Lung (tissue), 17 donors: ENCODE measurements at places on chromosomes 12 and 14. TPM values are rescaled to one million over a fixed set of nuclear protein-coding genes. Genes with fewer than 3 reads are reported as not detected.

Gene PLEKHD1
- 0.83 TPM for total RNA-seq

Gene PPFIA2
- total RNA-seq, result 2.3 TPM

Gene KLRK1
- total RNA-seq, result 1.6 TPM

Gene GALNT6
- 7.4 TPM for total RNA-seq

Gene DCN
- total RNA-seq, result 590 TPM

Gene HEATR5A
- total RNA-seq, result 37.6 TPM

Gene CHPT1
- 34.4 TPM for total RNA-seq

Gene ANAPC7
- 49.9 TPM for total RNA-seq

Gene SLCO1C1
- total RNA-seq, result 2.2 TPM

Gene SMCO2
- not detected for total RNA-seq

Gene CYP46A1
- 1.7 TPM for total RNA-seq

Gene SLCO1B1
- not detected for total RNA-seq

Gene KRT72
- total RNA-seq, result 0.17 TPM

Gene REP15
- total RNA-seq, result 0.63 TPM

Gene NYNRIN
- 49.8 TPM for total RNA-seq

GRCh38 chr14:34470319-34470718, 8.3 kb upstream of the SPTSSA start:
- H3K4me3 ChIP-seq, result no peak overlapping the region
- no peak for DNase-seq
- H3K4me1 ChIP-seq, result no peaks in the 10 kb centered on the region
- no peak overlapping the region for H3K27ac ChIP-seq
- no peaks in the 10 kb centered on the region for H3K36me3 ChIP-seq
- no peaks in the 10 kb centered on the region for H3K27me3 ChIP-seq

GRCh38 chr12:16335838-16336237, 11.6 kb upstream of the MGST1 start:
- no peaks in the 10 kb centered on the region for H3K27me3 ChIP-seq
- no peak for DNase-seq
- H3K4me3 ChIP-seq, result no peak overlapping the region
- H3K36me3 ChIP-seq, result no peaks in the 10 kb centered on the region

DNA sequence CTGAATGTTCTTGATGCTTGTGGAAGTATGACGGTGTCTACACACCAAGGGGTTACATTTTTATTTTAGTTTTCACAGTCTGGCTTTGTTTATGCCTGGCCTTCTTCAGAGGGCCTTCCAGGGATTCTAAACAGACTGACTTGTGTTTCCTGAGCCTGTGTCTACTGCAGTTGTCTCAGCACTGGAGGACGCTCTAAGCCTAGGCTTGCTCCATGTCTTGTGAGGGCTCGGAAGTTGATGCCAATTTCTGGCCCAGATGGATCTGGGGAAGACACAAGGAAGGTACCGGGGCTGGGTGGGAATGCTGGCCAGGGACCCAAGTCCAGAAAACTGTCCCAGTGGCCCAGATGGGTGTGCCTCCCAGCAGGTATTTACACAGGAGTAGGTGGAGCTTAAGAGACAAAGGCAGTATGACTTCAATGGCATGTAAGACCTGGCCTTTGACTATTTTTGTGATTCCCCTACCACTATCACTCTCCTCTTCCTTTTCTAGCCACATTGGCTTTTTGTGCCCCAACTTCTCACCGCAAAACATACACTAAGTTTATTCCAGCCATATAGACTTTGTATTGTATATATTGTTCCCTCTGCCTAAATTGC, 56.9 kb downstream of the GPR137C start:
- no peak overlapping the region for H3K27ac ChIP-seq
- H3K36me3 ChIP-seq, result no peaks in the 10 kb centered on the region
- no peak overlapping the region for H3K4me3 ChIP-seq
- no peak for DNase-seq

GRCh38 chr12:53005215-53005985, 856 bp upstream of the EIF4B start:
- H3K27me3 ChIP-seq, result no peaks in the 10 kb centered on the region
- H3K27ac ChIP-seq, result peak overlapping the region; percentile 65
- H3K4me1 ChIP-seq, result peaks cover 25% of the 10 kb centered on the region
- peak overlapping the region; percentile 66 for H3K4me3 ChIP-seq
- H3K36me3 ChIP-seq, result no peaks in the 10 kb centered on the region

DNA sequence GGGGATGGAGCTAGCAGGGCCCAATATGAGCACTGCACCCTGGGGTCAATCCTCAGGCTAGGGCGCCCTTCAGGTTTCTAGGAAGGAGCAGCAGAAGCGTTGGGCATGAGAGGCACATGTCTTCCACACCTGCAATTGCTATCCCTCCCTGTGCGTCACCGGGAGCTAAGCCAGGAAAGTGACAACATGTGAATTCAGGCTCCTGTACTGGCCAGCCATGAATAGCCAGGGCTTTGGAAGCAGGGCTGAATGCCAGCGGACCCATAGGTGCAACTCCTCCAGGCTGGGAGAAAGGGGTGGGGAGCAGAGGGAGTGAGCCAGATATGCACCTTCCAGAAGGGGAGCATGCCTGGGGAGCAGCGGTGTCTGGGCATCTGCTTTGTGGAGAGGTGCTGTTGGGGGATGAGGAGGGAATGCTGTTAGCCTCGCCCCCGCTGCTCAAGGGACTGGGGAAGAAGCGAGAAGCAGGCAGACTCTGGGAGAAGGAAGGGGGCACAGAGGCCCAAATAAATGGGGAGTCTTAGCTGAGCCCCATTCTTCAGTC, 6.1 kb downstream of the HOXC5 start:
- H3K27me3 ChIP-seq, result peaks cover 62% of the 10 kb centered on the region
- no peaks in the 10 kb centered on the region for H3K36me3 ChIP-seq
- H3K4me1 ChIP-seq, result no peaks in the 10 kb centered on the region
- no peak for DNase-seq
- H3K27ac ChIP-seq, result no peak overlapping the region

GRCh38 chr12:67920413-67920812, 68.8 kb upstream of the IFNG-AS1 start:
- DNase-seq, result no peak
- H3K4me1 ChIP-seq, result no peaks in the 10 kb centered on the region
- H3K27me3 ChIP-seq, result no peaks in the 10 kb centered on the region

- no peaks in the 10 kb centered on the region for H3K36me3 ChIP-seq
- no peak for DNase-seq
- H3K4me3 ChIP-seq, result no peak overlapping the region
- H3K27me3 ChIP-seq, result no peaks in the 10 kb centered on the region
Observed at GRCh38 chr14:62824086-62824485, 221.2 kb downstream of the KCNH5 start.

DNA sequence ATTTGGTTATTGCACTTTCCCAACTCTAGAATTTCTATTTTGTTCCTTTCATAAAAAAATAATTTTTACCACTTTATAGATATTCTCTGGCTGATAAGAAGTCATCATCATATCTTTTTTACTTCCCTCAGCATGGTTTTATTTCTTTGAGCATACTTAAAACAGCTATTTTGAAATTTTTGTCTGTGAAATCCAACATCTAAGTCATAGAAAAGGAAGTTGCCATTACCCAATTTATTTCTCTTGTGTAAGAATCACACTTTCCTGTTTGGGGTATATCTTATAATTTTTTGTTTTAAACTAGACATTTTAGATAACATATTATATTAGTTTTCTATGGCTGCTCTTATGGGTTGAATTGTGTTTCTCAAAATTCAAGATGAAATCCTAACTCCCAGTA, 400.2 kb upstream of the OR4E1 start:
- H3K4me1 ChIP-seq, result no peaks in the 10 kb centered on the region
- no peak for DNase-seq
- no peaks in the 10 kb centered on the region for H3K27me3 ChIP-seq
- H3K27ac ChIP-seq, result no peak overlapping the region
- H3K4me3 ChIP-seq, result no peak overlapping the region
- H3K36me3 ChIP-seq, result no peaks in the 10 kb centered on the region

- H3K36me3 ChIP-seq, result no peaks in the 10 kb centered on the region
- no peak overlapping the region for H3K27ac ChIP-seq
- no peak overlapping the region for H3K4me3 ChIP-seq
- DNase-seq, result peak; percentile 35
- H3K27me3 ChIP-seq, result no peaks in the 10 kb centered on the region
- no peaks in the 10 kb centered on the region for H3K4me1 ChIP-seq
Observed at GRCh38 chr14:93984987-93985410, 8.6 kb upstream of the ASB2 start.

DNA sequence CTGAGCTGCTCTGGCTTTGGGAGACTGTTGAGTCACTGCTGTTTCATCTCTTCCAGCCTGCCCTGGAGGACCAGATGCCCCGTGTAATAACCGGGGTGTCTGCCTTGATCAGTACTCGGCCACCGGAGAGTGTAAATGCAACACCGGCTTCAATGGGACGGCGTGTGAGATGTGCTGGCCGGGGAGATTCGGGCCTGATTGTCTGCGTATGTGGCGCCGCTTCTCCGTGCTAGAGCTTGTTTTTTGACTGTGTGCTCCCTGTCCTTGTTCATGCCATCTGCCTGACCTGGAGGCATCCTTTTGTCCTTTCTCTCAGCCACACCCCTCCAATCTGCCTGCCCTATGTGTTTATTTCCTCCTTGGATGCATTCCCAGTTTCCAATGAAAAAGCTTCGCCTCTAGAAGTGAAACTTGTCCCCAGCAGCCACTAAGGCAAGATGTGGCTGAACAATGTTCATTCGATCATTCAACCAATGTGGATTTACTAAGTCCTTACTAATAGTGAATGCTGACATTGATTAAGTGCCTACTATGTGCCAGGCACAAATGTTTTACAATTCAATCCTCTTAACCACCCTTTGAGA, 98.6 kb downstream of the NT5DC3 start:
- H3K4me1 ChIP-seq, result no peaks in the 10 kb centered on the region
- no peak overlapping the region for H3K27ac ChIP-seq
- DNase-seq, result peak; percentile 75

DNA sequence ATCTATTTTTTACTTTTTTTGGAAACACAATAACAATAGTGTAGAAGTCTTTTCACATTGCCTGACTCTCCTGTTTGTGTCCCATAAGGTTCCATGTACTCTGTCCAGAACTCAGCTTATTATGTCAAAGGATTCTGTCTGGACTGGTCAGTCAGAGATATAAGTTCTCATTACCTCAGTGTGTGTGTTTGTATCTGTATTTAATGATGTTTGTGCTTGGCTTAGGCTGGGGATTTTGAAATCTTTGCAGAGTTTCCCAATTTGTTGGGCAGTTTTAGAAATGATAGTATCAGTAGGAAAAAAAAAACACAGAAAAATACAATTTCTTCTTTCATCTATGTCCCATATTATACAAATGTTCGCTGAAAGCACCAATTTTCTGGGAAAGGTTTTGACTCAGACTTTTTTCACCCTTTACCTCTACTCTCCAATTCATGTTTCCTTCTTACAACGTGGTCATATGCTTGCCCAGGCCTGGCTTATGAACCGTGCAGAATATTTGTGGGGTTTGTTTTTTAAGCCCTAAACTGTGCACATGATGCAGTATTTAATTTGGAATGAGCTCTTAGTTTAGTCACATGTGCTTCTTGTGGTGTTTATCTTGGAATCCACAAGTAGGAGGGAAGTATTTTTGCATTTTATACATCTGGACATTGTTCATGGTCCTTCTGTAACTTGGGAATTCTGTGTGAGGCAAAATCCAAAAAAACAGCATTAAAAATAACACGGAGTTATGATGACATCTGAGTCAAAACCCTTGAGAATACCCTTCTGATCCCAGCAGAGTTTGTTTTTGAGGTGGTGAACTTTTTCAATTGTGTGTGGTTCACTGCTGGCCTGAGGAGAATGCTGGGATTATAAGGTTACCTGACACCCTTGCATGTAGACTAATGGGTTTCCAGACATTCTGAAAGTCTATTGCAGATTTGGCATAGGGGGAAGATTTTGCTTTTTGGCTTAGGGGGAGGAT, 121.2 kb downstream of the RAD51B start:
- no peak overlapping the region for H3K4me3 ChIP-seq
- no peaks in the 10 kb centered on the region for H3K36me3 ChIP-seq
- DNase-seq, result peak; percentile 27
- no peaks in the 10 kb centered on the region for H3K27me3 ChIP-seq

- no peak overlapping the region for H3K27ac ChIP-seq
- no peak overlapping the region for H3K4me3 ChIP-seq
- no peaks in the 10 kb centered on the region for H3K4me1 ChIP-seq
- H3K27me3 ChIP-seq, result no peaks in the 10 kb centered on the region
- no peak for DNase-seq
Observed at GRCh38 chr14:97603201-97603600, 806.0 kb downstream of the VRK1 start.

DNA sequence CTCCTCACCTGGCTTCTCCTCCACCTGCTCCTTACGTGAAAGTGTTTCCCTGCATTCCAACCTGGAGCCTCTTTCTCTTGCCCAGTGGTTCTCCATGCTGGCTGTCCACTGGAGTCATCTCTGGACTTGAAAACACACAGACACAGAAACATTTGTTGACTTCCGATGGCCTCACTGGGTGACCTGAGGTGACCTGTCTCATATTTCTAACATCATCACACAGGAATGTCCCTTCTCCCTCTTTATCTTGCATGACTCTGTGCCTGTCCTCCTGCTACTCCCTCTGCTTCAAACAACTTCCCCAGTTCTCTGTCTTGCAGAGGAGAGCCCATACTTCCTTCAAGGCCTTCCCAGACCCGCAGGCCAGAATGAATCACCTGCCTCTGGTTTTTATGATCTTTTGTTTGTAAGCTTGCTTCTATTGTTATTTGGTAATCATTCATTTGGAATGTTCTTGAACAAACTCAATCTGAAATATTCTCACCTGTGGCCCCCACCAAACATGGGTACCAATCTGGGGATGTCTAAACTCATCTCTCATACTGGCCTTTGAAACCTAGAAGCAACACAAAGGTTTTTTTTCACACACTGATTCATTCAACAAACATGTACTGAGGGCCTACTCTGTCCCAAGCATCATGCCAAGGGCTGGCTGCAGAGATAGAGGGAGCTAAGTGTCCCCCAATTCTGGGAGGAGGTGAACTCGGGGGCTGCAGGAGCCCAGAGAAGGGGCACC, 9.7 kb upstream of the RIN3 start:
- H3K27me3 ChIP-seq, result no peaks in the 10 kb centered on the region
- H3K4me3 ChIP-seq, result no peak overlapping the region
- peaks cover 7% of the 10 kb centered on the region for H3K4me1 ChIP-seq
- no peak for DNase-seq
- H3K36me3 ChIP-seq, result no peaks in the 10 kb centered on the region
